ENCODE measurements at places on chromosomes 5 and 9. TPM values are rescaled to one million over a fixed set of nuclear protein-coding genes. Genes with fewer than 3 reads are reported as not detected.

The UBAC1 gene
- total RNA-seq = 35.2 TPM

The GZMA gene
- total RNA-seq = 5.3 TPM

The SHLD3 gene
- total RNA-seq = 3.1 TPM

The RNF183 gene
- not detected for total RNA-seq

The TMEM215 gene
- total RNA-seq = 9.7 TPM

The PPP3R2 gene
- not detected for total RNA-seq

The PHF2 gene
- 41.5 TPM for total RNA-seq

The IL9 gene
- total RNA-seq = not detected

The CDX1 gene
- total RNA-seq = not detected

The MARCOL gene
- total RNA-seq = not detected

The BHMT2 gene
- 33.2 TPM for total RNA-seq

The NEURL1B gene
- total RNA-seq = 53.7 TPM

The HRCT1 gene
- 4.5 TPM for total RNA-seq

The MELK gene
- total RNA-seq = 0.49 TPM

The C9 gene
- not detected for total RNA-seq

The CD180 gene
- 2.0 TPM for total RNA-seq

The TRIM41 gene
- 24.6 TPM for total RNA-seq

The GLRA1 gene
- total RNA-seq = not detected

The PCDHA6 gene
- 0.76 TPM for total RNA-seq

The INIP gene
- total RNA-seq = 23.5 TPM

The GDA gene
- 2.4 TPM for total RNA-seq

The TIMD4 gene
- not detected for total RNA-seq

The TRAF1 gene
- total RNA-seq = 8.0 TPM

The IFNB1 gene
- total RNA-seq = not detected

The TMEM252 gene
- total RNA-seq = not detected

The TMEM174 gene
- total RNA-seq = not detected

The ADAMTS13 gene
- total RNA-seq = 4.6 TPM

The SMIM23 gene
- total RNA-seq = not detected

The ZNF169 gene
- total RNA-seq = 11.8 TPM

The DMGDH gene
- 8.0 TPM for total RNA-seq

The TRPM6 gene
- 3.5 TPM for total RNA-seq

The OR2S2 gene
- not detected for total RNA-seq

The POU5F2 gene
- 3.7 TPM for total RNA-seq
